Left renal pelvis (tissue), 4 donors: ENCODE measurements at places on chromosomes 16 and 17. TPM values are rescaled to one million over a fixed set of nuclear protein-coding genes. Genes with fewer than 3 reads are reported as not detected.

- no peak for DNase-seq
Observed at GRCh38 chr17:67156269-67157199, 88.5 kb downstream of the HELZ start.

DNA sequence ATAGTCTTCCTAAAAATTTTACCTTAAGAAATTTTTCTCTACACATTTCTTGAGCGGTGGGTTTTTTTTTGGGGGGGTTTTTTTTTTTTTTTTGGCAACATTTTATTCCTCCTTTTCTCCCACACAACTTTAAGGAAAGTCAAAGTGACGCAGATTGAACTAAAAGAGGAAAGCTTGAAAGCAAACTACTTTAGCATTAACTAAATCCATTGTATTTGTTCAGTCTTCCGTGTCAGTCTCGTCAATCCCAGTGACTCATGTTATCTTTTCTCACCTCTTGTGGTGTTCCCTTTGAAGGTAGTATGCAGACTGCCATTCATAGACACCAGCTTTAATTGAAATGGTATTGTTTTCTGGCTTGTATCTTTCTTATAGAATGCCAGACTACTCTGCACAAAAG, 39.3 kb downstream of the TADA2A start:
- DNase-seq = no peak

DNA sequence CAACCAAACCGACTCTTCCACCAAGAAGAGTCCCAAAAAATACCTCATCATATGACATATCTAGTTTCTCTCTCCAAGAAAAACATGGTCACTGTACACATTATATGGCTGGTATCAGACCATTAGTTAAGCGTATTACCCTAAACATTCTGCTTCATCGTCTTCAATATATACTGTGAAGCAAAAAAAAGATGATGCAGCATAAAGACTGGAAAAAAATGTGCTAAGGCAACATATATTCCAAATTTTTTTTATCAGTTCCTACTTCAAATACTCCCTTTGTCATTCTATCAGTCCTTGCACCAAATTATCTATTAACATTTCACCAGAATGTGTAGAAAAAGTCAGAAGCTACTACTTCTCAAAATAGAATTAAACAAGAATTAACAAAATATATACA, 42.9 kb downstream of the STX8 start:
- DNase-seq = no peak

GRCh38 chr17:76495663-76496400, 5.4 kb downstream of the RHBDF2 start:
- no peak for DNase-seq

DNA sequence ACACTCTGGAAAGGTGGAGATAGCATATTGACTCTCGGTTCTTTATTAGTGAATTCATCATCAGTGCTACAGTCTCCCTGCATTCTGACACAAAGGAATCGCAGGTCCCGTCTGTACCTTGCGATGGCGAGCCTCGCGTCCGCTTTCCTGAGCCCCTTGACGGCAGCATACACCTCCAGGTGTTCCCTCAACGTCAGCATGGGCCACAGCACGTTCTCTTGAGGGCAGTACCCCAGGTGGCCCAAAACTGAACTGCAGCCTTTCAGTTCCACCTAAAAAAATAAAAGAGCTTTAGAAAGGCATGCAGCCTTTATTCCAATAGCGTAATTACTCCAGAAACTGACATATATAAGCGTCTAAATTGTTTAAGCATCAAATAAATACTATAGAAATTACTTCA, 24.2 kb upstream of the ABCA9 start:
- no peak for DNase-seq

DNA sequence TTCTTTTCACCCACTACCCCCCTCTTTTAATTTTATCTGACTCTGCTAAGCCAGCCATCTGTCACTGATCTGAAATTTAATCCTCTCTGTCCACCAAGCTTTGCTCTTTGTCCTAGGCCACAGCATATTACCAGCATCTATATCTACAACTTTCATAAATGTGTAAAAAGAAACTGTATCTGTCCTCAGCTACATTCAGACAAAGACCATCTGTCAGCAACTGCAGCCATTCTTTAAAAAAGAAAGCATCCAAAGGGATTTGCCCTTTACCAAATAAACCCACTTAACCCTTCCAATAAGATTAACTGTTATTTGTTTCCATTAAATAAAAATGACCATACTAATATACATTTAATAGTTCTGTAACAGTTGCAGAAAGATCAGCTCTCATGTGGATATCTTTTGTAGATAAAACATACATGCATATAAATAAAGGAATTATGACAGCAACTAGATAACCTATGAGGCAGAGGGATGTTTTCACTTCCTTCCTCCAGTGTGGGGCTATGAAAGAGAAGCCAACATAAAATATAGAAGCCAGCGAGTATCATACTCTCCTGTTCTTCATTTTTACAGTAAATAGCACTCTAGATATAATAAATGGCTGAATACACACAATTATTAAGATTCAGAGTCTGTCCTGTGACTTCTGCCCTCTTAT, 602.5 kb upstream of the SALL1 start:
- DNase-seq = no peak

DNA sequence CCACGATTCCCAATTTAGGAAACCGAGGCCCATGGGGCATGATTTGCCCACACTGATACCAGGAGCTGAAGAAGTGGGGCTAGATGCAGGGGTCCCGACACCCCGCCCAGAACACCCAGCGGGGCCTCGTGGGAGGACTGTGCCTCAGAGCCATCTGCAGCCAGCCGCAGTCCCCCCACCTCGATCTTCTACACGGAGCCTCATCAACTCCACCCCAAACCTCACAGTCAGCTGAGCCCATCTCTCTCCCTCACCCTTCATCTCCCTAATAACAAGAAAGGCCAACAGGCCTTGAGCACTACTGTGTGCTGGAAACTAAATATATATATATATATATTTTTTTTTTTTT, 4.2 kb downstream of the ITGAE start:
- DNase-seq = no peak

- no peak for DNase-seq
Observed at GRCh38 chr16:58614860-58615259, 14.8 kb downstream of the CNOT1 start.

DNA sequence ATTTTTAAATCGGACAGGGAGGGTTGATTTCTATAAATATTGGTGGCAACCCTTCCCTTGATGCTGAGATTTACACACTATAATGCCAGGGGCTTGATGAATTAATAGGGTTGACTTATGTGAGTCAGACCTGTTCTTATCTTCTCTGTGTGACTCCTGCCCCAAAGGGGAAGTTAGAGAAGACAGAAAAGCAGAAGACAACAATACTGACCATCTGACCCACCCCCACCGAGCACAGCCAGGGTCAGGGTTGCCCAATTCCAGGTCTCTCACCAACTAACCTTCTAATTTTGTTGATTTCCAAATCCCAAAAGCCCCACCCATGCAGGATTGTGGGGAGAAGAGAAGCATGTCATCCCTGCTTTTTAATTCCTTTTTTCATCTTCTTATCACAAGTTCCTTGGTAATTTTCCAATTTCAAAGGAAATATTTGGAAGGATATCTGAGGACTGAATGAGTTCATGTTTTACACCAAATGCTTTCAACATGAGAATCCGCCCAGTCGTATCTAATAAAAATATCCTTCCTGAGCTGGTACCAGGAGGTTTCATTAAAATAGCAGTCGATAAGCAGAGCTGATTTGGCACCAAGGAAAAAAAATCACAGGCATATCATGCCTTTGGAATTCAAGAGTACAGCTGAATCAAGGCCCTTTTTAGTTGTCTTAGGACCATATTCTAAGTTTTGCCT, 603.4 kb upstream of the CDH11 start:
- DNase-seq = no peak

DNA sequence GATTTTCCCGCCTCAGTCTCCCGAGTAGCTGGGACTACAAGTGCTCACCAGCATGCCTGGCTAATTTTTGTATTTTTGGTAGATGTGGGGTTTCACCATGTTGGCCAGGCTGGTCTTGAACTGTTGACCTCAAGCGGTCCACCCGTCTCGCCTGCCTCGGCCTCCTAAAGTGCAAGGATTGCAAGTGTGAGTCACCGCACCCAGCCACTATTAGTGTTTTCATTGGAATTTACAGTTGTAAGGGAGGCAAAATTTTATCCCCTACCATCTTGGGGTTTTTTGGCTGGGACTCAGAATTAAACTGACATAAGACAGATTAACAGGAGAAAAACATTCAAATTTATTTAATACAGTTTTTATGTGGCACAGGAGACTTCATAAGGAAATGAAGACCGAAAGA, 12.3 kb upstream of the MYCBPAP start:
- no peak for DNase-seq

- DNase-seq = no peak
Observed at GRCh38 chr17:74766413-74766812, 9.7 kb downstream of the NAT9 start.

Gene ABCC11
- polyA plus RNA-seq = 0.26 TPM

Gene MEFV
- 0.47 TPM for polyA plus RNA-seq

Gene CETP
- polyA plus RNA-seq = 12.0 TPM
